ENCODE measurements at places on chromosomes 11 and 22.
A peak's percentile ranks its signal among the peaks of the same experiment; 100 is the strongest.

GRCh38 chr22:44623771-44624510 lies 78.1 kb upstream of the PRR5 start:
- no peak for DNase-seq

GRCh38 chr11:67408437-67409200 lies 4.7 kb downstream of the TBC1D10C start:
- no peak for DNase-seq

GRCh38 chr11:112514011-112514740 lies 253.5 kb upstream of the PLET1 start:
- no peak for DNase-seq

GRCh38 chr11:113162592-113162962 lies 151.8 kb upstream of the TTC12 start:
- DNase-seq, result no peak

GRCh38 chr22:27212102-27212501 lies 554.7 kb downstream of the MIAT start:
- DNase-seq, result no peak

DNA sequence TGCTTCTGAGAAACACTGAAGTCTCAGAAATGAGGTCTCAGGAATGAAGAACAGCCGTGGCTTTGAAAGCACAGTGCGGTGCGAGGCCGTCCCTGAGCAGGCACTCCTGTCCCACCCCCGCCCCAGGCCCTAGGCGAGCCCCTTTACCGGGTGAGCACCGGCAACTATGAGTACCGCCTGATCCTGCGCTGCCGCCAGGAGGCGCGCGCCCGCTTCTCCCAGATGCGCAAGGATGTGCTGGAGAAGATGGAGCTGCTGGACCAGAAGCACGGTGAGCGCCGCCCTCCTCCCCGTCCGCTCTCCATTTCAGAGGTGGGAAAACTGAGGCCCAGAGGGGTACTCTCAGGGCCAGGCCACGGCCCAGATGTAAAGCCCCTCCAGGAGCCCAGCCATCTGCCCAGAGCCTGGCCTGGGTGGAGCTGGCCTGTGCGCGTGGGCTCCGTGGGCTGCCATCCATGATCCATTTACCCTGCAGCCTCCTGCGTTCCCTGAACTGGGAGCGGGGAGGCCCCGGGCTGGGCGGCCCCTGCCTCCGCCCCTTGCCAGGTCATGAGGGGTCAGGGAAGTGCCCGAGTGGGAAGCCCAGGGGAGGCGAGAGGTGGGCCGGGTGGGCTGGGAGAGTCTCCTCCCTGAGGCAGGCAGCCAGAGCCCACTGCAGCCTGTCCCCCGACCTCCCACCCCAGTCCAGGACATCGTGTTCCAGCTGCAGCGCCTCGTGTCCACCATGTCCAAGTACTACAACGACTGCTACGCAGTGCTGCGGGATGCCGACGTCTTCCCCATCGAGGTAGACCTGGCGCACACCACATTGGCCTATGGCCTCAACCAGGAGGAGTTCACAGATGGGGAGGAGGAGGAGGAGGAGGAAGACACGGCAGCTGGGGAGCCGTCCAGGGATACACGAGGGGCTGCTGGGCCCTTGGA lies 9.5 kb downstream of the SLC16A8 start:
- DNase-seq, result no peak

DNA sequence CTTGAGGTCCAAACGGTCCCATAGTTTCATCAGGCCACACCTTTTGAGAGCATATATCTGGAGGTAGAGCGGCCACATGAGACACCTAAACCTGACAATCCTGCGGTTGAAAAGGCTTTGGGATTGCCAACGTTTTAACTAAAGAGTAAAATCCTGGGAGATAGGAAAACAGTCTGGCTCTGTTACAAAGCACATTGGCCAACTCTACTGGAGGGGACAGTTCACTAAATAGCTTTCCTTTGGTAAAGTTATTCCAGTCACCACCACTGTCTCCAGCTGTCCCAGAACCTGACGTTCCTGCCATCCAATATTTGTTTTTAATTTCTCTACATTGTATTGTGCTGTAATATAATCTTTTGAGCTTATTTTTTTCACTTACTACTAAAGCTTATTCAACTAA lies 22.0 kb downstream of the ABTB2 start:
- no peak for DNase-seq

- no peak for DNase-seq
Measured at GRCh38 chr11:85394283-85394682, 232.9 kb downstream of the DLG2 start.

- DNase-seq, result no peak
Measured at GRCh38 chr22:40727964-40728615, 48.8 kb downstream of the MCHR1 start.

DNA sequence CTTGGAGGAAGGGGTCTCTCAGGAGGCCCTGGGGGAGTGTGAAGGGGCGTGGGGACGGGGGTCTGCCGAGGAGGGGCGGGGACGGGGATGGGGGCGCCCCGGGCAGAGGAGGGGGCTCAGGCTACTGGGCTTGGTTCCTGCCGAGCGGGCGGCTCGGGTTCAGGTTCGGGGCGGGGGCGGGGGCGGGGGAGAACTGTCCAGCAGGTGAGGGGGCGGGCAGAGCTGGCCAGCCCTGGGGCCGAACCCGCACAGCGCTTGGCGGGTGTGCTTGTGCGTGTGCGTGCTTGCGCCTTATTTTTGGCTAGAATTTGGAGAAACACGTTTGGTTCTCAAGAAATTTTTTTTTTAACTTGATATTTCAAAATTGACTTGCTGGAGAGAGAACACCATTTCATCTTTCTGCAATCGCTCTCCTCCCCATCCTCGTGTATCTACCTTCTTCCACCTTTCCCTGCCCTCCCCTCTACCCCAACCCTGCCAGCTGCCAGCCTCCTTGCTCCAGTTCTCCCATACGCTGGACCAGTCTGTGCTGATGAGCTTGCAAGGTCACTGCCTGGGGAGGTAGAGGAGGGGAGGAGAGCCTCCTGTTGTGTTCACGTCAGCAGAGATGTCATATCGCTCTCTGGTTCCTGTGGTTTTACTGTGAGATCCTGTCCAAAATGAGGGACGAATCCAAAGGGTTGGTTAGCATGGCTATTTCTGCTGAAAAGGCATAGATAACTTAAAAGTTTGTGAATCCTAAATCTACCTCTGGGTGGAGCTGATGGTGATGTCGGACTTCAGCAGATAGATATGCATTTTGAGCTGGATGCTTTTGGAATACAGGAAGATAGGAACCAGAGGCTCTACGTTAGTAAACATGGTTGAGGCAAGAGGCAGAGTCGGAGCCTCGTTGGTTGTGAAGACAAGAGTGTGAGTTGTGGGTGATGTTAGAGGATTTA lies 668 bp downstream of the MADD start:
- DNase-seq, result no peak

- DNase-seq, result no peak
Measured at GRCh38 chr11:109696191-109696897, 274.4 kb downstream of the C11orf87 start.

GRCh38 chr11:45048313-45048841 lies 97.7 kb upstream of the TP53I11 start:
- DNase-seq, result no peak

DNA sequence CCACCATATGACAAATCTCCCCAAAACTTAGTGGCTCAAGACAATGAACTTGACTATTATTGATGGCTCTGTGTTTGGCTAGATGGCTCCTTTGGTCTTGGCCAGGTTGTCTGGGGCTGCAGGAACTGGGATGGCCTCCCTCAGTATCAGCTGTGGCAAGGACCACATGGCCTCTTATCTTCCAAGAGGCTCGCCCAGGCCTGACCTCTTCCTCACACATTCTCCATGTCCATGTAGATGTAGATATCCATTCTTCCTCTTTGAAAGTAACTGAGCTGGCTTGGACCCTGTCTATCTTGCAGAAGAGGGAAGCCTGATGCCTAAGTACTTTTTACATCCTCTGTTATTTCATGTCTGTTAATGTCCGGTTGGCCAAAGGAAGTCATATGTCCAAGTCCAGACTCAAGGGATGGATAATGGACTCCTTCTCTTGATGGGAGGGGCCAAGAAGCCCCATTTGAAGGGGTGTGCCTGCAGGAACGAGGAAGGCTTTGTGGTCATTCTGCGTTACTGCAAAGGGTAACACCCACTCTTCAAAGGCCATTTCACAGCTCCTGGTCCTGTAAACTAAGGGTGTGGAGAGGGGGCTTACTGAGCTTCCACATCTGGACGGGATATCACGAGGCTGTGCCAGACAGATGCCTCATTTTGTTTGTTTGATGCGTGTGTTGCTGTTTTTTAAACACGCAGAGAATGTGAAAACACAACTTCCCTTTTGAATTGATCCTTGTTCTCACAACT lies 87.1 kb downstream of the GRIK4 start:
- no peak for DNase-seq

GRCh38 chr11:96156379-96156722 lies 186.6 kb downstream of the MAML2 start:
- DNase-seq, result no peak

- no peak for DNase-seq
Measured at GRCh38 chr22:40479126-40479800, 108.9 kb downstream of the SGSM3 start.

GRCh38 chr11:14262271-14262846 lies 96.6 kb downstream of the RRAS2 start:
- no peak for DNase-seq

DNA sequence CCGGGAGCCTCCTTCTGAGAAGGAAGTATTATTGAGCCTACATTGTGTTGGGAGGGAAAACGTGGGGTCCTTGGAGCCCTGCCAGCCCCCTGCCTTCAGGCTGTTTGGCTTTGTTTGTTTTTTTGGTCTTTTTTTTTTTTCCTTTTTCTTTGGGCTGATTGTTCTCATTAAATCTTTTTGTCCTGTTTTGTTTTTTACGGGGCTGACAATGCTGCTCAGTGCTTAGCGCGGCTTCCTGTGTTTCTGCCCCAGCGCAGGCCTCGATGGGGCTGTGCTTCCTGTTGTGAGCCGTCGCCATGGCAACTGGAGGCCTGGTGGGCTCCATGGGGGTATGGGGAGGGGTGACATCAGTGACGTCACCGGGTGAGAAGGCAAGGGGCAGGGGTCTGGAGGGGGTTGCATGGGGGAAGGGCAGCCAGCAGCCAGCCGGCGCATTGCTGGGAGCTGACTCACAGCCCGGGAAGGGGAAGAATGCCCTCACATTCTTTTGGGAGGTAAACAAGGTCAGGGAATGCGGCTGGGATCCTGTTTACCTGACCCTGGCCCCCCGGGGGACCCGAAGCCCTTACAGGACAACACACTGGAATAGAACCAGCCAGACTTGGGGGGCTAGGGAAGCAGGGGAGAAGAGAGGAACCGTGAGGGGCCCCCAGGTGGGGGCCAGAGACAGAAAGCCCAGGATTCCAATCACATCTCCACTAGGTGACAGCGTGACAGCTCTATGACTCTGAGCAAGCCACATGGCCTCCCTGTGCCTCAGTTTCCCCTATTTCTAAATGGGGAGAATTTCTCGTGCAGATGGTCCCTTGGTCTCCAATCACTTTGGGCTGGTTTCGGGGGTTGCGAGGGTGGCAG lies 22.2 kb upstream of the CBX7 start:
- DNase-seq, result peak; percentile 41

GRCh38 chr11:43694477-43694876 lies 13.9 kb downstream of the HSD17B12 start:
- DNase-seq, result no peak

GRCh38 chr11:45143494-45143893 lies 2.9 kb upstream of the PRDM11 start:
- no peak for DNase-seq

- DNase-seq, result no peak
Measured at GRCh38 chr11:30811226-30811755, 225.1 kb upstream of the MPPED2 start.

DNA sequence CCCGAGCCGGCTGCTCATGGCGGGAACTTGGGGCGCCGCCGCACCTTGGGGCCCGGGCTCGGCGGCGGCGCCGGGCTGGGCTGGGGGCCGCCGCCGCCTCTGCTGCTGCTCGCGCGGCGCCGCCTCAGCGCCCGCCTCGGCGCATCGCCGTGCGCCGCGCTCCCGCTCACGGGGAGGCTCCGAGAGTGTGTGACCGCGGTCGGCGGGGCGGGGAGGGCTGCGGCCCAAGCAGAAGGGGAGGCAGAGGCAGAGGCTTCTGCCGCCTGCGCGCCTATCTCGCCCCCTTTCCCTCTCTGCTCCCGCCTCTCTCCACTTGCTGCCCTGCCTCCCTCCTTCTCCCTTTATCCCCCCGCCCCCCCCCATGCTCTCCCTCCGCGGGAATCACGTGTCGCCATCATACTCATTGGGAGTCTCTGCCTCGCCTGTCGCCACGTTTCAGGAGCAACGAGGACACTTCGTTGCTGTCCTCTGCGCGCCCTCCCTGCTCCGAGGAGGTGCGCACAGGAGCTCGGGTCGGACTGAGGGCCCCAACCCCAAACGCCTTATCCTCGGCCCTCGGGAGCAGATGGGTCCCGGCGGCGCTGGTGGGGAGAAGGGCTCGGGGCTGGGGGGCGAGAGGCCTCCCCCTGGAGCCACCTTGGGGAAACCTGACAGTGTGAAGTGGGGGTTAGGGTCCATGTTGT lies at the start of gene GUCY1A2:
GUCY1A2 (minus strand) TSS at position 258 of the 683 bp plus-strand sequence. CDS start 421 bp downstream, outside the sequence.
- DNase-seq, result no peak

- DNase-seq, result no peak
Measured at GRCh38 chr11:17867341-17867740, 132.8 kb downstream of the KCNC1 start.

DNA sequence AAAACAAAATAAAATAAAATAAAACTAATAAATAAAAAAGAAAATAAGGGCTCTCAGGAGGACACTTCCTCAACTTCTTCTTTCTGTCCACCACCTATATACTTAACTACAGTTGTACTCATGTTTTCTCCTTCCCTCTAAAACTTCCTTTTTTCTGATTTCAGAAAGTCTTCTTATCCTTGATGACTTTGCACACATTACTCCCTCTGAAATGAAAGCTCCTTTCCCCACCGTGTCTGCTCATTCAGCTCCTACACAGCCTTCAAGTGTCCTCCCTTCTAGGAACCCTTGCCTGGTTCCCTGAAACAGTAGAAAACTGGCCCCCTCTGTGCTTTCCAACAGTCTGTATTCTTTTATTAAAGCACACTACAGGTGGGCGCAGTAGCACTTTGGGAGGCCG lies 18.3 kb upstream of the DDX17 start:
- no peak for DNase-seq

DNA sequence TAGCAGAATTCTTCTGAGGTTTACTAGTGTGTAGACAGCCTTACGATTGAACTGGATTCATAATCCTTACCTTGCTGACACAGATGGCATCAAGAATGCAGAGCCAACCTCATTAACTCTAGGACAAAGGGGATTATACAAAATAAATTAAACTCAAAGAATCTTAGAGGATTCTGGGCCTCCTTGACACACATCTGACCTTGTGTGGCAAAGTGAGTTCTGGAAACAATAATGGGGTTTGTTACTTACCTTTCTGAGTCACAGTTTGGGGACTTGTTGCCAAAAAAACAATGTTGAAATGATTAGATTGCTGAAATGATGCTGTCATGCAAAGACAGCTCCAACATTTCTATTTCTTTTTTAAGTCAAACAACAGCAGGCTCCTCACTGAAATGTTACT lies 179.1 kb upstream of the ISX start:
- no peak for DNase-seq

DNA sequence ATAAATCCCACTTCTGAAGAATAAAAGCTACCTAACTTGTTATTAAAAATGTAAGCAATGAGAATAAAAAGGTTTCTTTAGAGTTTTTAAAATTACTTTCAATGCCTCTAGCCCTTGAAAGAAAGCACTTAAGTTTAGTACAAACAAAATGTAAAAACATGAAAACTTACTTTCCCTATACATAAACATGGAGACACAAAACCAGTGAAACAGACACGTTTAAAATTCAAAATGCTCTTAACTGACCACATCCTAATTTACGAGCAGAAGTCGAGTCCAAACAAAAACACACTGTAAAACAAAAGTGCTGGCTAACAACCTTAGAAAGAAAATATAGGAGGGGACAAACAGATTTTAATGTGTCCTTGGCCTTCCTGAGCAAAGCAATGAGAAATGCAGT lies 36.6 kb downstream of the TCF20 start:
- DNase-seq, result no peak

Measured in activated B cell treated with CpG ODN at 0.5 μM for 24 hours (primary cell).